ENCODE measurements at places on chromosomes 1 and 21.

- no peak for DNase-seq
Measured at GRCh38 chr1:112783059-112783458, 67.9 kb upstream of the PPM1J start.

- DNase-seq = peak; percentile 78
Measured at GRCh38 chr1:16215882-16216753, 3.7 kb upstream of the ARHGEF19 start.

- no peak for DNase-seq
Measured at GRCh38 chr1:110341146-110341871, 2.1 kb downstream of the RBM15 start.

- no peak for DNase-seq
Measured at GRCh38 chr1:74686928-74687327, 13.3 kb upstream of the ERICH3 start.

DNA sequence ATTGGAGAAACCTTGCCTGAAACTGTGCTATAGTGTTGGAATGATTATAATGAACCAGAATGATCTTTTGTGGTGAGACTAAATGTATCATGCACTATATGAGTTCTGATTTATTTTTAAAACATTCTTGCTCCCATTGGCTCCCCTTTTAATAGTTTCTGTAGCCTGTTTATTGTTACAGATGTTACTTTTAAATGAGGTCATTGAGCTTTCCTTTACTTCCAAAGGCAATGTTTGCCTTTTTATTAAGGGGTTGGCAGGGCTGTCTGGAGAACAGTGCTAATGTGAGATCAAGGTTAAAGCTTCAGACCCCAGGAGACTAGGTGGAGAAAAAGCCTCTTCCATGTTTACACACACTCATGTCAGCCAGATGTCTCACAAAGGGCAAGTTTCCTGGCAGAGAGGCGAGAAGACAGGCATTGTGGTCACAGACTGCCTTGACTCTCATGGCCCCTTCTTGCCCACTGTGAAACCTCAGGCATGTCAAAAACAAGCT lies 120.6 kb upstream of the RAVER2 start:
- no peak for DNase-seq

- DNase-seq = peak; percentile 61
Measured at GRCh38 chr1:64823691-64824476, 79.0 kb downstream of the RAVER2 start.

DNA sequence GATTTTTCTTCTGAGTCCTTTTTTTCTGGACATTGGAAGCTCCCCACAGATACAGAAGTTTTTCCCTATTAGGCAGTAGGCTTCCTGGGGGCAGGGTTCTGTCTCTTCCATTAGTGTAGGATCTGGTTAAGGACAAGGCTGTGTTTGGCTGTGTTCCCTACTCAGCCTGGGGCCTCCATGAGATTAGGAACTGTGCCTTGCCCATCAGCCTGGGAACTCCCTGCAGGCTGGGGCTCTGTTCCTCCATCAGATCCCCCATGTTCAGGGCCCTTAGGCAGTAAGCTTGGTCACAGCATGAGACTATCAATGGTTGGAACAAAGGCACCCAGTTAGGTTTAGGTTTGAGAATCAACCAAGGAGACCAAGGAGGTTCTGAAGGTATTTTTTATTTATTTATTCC lies 22.7 kb downstream of the NAV1 start:
- no peak for DNase-seq

DNA sequence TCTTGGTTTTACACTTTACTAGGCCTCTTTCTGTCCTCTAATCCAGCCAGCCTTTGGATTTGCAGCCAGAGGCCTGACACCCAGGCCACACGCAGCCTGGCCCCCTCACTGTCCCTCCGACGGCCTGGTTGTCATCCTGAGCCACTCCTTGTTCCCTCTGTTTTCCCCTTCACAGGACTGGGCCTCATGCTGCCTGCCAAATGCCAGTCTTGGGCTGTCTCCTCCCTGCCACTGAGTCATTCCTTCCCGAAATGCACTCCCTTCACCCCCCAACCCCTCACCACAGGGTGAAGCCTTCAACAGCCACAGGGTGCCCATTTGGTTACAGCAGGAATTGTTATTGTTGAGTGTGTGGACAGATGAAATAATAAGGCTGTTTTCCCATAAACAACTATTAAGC lies 21.3 kb downstream of the ACOT11 start:
- DNase-seq = no peak

DNA sequence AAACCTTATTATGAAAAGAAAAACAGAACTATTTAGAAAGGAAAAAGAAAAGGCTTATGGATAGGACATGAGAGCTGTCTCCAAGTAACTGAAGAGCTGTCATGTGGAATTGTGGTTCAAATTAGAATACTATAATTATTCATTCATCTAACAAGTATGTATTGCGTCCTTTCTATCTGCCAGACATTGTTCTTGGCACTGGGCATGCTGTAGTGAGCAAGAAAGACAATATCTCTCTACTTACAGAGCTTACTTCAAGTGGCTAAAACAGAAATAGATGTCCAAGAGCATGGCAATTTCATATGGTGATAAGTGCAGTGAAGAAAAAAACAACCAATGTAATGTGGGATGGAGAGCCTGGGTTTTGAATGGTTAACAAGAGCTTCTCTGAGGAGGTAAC lies 413.0 kb downstream of the DPYD start:
- DNase-seq = no peak

DNA sequence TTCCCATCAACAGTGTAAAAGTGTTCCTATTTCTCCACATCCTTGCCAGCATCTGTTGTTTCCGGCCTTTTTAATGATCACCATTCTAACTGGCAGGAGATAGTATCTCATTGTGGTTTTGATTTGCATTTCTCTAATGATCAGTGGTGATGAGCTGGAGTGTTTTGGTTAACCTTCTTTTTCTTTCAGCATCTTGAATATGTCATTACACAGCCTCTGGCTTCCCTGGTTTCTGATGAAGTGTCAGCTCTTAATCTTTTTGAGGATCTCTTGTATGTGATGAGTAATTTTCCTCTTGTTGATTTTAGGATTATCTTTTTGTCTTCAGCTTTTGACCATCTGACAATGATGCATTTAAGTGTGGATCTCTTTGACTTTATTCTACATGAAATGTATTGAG lies 133.2 kb upstream of the GRIK3 start:
- DNase-seq = no peak

GRCh38 chr1:239107676-239108075 lies 278.7 kb upstream of the CHRM3 start:
- no peak for DNase-seq

- DNase-seq = no peak
Measured at GRCh38 chr1:219697682-219698081, 84.8 kb upstream of the ZC3H11B start.

DNA sequence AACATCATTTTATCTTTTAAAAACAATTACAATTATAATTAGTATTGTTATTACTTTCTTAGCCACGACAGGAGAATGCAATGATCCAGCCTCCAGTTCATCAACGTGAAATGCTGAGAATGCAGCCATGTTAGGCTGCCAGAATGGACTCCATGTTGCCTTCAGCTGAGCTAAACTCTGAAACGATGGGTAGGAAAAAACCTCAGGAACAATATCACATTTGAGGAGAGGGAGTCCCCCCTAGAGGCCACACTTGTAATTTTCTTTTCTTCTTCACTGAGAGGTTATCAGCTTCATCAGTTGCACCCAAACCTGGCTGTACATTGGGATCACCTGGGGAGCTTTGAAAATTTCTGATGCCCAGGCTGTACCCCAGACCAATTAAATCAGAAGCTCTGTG lies 34.6 kb upstream of the DNAH14 start:
- DNase-seq = no peak

- DNase-seq = no peak
Measured at GRCh38 chr21:34343838-34344381, 19.9 kb upstream of the KCNE2 start.

- DNase-seq = no peak
Measured at GRCh38 chr1:58430421-58431275, 115.9 kb downstream of the OMA1 start.

- no peak for DNase-seq
Measured at GRCh38 chr1:245932302-245932972, 574.6 kb downstream of the SMYD3 start.

- no peak for DNase-seq
Measured at GRCh38 chr1:42427240-42427639, 28.6 kb downstream of the ZMYND12 start.

DNA sequence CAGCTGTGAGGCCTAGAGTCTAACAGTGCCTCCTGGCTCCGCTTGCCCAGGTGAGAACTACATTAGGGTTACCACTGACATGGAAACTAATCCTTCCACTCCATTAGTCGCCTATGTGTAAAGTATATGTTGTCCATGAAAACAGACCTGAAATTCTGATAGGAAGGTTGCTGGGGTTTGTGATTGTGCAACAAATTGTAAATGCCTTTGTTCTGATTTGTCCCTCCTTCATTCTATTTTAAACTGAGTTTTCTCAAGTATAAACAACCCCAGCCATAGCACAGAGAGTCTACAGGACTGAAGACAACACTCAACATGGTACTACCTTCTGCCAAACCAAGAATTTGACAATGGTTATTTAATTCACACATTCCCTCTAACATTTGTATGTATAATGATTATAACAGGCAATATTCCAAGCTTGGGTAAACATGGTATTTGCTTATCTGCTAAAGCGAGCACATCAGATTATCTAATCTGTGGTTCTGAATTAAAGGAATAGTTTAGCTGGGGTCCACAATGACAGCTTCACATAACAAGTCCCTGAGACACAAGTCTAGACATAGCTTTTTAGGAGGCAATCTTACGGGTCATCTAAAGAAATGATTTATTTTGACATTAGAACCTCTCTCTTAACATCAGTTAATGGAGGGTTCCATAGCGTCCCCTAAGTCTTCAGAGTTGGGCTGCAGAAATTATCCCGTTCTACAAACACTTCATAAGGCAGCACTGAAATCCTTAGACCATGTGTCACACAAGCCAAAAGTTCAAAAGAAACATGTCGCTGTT lies 633.0 kb downstream of the SMYD3 start:
- DNase-seq = no peak

DNA sequence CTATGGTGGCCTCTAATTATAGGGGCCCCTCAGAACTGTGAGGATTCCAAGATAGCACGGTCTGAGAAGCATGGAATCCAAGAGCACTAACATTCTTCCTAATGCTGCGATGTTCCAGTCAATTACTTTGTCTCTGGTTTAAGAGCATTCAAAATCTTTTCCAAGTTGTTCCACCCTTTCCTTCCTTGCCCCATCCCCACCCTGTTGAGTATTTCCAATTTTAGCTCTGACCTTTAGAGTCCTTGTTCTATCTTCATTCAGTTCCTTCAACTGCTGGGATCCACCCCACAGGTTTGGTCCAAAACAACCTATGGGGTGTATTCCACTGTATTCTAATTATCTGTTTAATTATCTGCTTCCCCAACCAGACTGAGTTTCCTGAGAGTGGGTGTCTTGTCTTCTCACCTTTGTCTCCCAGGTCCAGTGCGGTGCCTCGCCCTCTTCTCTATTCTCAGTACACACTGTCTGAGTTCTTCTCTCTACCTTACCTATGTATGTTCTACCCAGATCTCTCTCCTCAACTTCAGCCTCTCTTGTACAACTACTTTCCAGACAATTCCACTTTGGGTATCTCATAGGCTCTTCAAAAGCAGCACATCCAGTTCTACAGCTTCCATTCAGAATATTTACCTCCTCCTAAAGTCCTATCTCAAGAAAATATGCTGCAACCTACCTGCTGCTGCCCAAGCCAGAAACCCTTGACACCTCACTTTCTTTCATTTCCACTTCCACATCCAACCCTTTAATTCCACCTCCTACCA lies 25.0 kb upstream of the BCL9 start:
- DNase-seq = no peak

DNA sequence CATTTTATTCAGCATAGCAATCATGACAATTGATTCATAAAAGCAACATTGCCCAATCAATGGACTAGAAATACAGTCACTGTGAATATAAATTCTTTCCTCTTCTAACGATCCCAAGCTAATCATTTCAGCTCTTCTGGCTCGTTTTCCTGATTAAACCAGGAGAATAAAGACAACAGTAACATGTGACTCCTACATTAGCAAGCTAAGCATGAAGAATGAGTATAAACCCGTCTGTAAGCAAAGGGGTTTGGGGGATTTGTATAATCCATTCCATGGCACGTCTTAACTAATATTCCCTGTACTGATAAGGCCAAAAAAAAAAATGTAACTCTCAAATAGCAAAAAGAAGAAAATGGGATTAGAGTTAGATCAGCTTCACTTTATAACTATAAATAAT lies 21.6 kb downstream of the IRF2BP2 start:
- no peak for DNase-seq

- DNase-seq = no peak
Measured at GRCh38 chr21:22754746-22755145, 1756.5 kb downstream of the NCAM2 start.

GRCh38 chr1:226029568-226030225 lies 30.6 kb upstream of the SDE2 start:
- no peak for DNase-seq

DNA sequence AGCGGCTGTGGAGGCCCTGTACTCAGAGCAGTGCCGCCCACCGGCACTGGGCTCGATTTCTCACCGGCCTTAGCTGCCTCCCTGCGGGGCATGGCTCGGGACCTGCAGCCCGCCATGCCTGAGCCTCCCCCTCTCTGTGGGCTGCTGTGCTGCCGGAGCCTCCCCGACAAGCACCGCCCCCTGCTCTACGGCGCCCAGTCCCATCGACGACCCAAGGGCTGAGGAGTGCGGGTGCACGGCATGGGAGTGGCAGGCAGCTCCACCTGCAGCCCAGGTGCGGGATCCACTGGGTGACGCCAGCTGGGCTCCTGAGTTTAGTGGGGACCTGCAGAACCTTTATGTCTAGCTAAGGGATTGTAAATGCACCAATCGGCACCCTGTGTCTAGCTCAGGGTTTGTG lies 5.2 kb upstream of the SOD1 start:
- no peak for DNase-seq

DNA sequence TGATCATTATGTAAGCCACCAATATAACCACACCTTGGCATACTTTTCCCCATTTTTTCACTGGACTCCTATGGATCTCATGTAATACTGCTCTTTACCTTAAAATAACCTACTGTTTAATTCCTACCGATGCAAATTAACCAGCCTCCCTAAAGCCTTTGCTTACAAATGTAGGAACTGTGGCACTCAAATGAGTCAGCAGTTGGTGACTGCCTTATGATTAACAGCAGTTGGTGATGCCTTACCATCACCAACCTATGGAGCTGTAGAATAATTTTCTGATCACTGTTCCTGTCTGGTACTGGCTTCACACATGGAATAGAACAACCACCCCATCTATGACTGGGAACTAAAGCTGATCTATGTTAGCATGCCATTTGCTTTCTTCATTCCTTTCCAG lies 7.8 kb upstream of the NUDT17 start:
- no peak for DNase-seq

GRCh38 chr1:185733818-185734735 lies at the start of gene HMCN1:
HMCN1 (plus strand) TSS chr1:185734391; CDS start chr1:185734780, 389 bp downstream.
- DNase-seq = peak; percentile 18

GRCh38 chr21:33026443-33026858 lies 716 bp downstream of the OLIG2 start:
- no peak for DNase-seq

DNA sequence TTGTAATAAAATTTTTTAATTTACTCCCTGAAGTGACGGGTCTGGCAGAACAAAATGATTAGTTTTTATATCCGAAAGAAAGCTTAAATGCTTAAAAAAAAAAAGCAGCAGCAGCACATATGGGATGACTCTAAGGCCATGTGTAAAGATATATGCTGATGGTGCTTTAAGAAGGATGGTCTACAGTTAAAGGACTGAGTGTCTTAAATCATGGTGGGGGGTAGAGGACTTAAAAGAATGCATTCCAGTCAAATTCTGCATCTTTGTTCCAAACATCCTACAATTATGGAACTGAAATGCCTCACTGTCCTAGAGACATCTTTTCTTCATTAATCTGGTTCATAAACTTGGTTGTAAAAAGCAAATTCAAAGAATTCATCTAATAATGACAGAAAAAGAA lies 7.0 kb downstream of the KDM5B start:
- no peak for DNase-seq

GRCh38 chr1:80633947-80634706 lies 1166.6 kb upstream of the ADGRL2 start:
- DNase-seq = no peak

Data from activated CD4-positive, alpha-beta memory T cell treated with anti-CD3 and anti-CD28 coated beads, Interleukin-2, amount 10 ng/mL, durations not matched to agents 7 days and 5 days (primary cell).